CMK (cell line): ENCODE measurements at places on chromosomes 6 and 20.

DNA sequence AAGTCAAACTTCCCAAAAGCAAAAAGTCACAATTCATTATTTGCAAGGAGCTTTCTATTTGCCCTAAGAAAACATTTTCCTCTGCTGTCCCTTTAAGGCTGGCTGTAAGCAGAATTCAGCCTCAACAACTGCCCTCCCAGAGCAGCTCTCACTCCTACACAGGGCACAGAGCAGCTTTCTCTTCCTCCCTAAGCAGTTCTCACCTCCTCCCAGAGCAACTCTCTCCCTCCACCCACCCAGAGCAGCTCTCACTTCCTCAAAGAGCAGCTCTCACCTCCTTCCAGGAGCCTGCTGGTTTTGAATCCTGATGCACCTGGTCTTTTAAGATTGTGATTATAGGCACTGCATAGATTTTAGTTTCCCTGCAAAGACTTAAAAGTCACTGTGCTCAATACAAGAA, 120.6 kb upstream of the TMEM181 start:
- no peak for DNase-seq

DNA sequence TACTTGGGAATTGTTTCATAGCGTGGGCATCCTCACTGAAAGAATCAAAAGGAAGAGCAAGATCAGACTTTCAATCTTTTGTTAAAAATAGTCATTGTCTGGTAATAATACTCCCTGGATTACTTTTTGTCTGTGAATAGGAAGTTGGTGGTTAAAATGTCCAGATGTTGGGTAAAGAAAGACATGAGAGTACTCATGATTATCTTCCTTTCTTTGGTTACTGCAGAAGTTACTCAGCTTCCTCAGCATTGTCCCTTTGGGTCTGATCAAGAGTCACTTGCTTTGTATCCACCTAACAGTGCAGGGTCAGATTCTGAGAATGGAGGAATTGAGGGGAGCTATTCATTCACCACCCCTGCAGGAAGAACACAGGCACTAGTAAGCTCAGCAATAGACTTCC, 54.6 kb downstream of the RIN2 start:
- DNase-seq = no peak

DNA sequence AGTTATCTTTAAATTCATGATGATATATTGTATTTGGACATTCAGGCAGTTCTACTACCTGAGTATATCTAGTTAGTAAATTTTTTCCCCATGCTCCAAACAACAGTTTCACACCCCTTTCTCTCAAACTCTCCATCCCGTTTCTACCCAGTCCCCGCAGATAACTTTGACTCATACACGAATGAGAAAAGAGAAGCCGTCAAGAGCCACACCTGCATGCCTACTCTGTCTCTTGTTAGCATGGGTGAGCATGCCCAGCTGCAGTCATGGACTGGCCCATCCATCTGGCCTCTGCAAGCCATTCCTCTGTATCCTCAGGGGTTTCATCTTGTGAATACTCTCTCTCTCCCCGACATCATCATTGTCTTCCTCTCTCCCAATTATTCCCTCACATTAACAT, 41.5 kb downstream of the MYB start:
- no peak for DNase-seq

GRCh38 chr6:44178424-44179071, 19.9 kb downstream of the CAPN11 start:
- DNase-seq = no peak

DNA sequence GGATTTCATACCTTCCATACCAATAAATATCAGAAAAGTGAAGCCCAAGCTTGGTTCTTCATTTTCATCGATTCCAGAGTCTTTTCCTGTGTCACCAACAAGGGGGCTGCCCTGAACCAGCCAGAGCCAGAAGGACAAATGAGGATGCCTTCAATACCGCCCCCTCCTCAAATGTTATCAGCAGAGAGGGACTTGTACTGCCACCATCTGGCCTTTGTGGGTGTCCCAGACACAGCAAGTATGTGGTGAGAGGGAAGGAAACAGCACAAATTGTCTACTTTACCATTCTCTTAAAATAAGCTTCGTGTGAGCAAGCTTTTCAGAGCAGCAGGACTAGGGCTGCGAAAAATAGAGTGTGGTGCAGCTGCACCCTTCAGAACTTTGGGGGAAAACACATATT, 165.3 kb downstream of the SOBP start:
- DNase-seq = no peak

DNA sequence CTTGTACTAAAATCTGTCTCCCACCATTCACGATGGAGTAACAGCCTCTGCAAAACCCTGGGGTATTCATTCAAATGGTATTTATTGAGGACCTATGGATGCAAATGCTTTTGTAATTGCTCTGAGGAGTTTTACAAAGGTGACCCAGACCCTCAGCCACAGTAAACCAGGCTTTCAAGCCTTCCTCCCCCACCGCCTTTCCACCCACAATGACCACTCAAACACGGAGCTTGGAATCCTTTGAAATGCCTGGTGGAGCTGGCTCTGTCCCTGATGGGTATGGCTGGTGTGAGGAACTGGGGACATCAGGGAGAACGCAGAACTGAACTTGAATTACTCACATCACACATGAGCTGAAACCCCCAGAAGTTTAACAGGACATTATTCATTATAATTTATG, 246.4 kb downstream of the CDH26 start:
- no peak for DNase-seq

- DNase-seq = no peak
Observed at GRCh38 chr6:160301339-160301738, 42.7 kb upstream of the SLC22A2 start.

DNA sequence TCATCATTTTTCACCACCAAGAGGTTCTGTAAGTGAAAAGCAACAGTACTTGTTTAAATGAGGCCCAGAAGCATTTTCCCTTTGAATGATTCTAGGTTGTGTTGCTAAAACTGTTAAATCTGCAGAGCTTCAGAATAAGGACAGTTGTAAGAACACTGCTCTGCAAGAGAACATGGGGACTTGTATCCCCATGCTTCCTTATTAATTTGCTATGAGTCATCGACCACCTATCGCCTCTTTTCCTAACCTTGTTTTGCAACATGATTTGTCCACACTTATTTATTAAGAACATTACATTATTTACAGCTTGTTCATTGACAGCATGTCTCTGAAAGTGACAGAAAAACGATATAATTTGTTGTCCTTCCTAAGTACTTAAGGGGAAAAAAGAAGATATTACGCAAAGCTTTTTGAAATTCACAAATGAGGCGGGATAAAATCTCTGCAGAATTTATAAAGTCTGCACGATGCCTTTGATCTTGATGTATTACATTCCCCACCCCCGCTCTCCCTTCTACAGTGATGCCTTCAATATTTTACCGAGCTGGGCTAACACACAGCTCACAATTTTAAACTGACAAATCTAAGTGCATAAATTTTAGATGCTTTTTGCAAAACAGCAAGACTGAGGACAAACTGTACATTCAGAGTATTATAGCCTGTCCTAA, 220.0 kb upstream of the SPTLC3 start:
- DNase-seq = no peak

DNA sequence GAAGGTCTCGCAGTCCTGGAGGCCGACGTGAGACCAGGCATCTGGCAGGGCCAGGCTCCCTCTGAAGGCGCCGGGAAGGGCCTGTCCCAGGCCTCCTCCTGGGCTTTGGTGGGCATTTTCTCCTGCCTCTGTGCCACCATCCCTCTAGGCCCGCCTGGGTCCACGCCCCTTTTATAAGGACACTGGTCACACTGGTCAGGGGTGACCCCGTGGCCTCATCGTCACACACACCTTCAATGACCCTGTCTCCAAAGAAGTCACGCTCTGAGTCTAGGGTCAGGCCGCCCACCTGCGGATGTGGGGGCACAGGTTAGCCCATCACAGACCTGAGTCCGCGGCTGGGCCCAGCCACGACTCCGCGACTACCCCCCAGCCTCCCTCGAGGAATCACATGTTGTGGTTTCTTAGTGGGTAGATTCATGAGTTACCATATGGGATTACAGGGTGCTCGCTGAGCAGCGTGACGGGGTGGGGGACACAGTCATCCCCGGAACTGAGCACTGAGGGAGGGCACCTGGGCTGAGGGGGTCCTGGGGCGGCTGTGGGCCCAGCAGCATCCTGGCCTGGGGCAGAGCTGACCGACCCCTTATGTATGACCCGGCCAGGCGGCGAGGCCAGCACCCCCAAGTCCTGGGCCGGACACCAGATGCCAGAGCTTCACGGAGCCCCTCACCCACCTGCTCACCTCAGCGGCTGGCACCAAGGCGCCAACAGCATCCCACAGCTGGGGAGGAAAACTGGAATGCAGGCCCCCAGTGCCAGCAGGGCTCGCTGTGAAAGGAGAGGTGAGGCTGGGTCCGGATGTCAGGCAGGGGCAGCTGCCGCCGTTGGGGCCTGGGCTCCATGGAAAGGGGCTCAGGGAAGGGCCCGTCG, 115.9 kb downstream of the DLL1 start:
- DNase-seq = no peak

- DNase-seq = no peak
Observed at GRCh38 chr6:21098744-21099143, 494.8 kb upstream of the SOX4 start.

GRCh38 chr6:111381123-111381522, 101.9 kb downstream of the REV3L start:
- no peak for DNase-seq

DNA sequence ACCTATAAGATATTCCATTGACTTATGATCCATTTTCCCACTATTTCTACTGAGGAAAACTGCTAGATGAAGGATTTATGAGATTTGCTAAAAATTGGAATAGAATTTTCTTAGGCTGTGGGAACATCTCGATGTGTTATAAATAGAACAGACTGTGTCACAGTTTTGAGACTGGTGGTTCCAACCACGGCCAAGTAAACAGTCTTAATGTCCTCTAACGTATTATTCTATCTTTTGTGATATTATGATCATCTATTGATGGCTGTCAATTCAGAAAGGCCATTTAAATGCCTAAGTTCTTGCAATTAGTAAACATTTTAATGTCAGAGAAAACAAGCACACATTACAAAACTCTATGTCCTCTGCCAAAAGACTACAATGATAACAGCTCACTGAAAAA, 71.5 kb upstream of the PLN start:
- no peak for DNase-seq

GRCh38 chr6:20564777-20565176, 30.5 kb downstream of the CDKAL1 start:
- DNase-seq = no peak

- no peak for DNase-seq
Observed at GRCh38 chr6:2441601-2442475, 196.4 kb upstream of the GMDS start.

GRCh38 chr6:148590883-148591282, 155.9 kb upstream of the UST start:
- DNase-seq = no peak

DNA sequence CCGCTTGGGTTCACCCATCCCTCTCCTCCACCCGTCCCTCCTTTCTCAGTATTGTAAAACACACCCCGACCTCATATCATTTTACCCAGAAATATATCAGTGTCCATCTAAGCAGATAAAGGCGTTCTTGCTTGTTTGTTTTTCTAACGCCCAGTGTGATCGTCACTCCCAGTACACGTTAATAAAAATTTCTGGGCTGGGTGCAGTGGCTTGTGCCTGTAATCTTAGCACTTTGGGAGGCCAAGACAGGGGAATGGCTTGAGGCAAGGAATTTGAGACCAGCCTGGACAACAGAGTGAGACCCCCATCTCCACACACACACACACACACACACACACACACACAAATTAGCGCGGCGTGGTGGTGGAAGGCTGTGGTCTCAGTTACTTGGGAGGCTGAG, 24.4 kb upstream of the TFAP2C start:
- DNase-seq = no peak

DNA sequence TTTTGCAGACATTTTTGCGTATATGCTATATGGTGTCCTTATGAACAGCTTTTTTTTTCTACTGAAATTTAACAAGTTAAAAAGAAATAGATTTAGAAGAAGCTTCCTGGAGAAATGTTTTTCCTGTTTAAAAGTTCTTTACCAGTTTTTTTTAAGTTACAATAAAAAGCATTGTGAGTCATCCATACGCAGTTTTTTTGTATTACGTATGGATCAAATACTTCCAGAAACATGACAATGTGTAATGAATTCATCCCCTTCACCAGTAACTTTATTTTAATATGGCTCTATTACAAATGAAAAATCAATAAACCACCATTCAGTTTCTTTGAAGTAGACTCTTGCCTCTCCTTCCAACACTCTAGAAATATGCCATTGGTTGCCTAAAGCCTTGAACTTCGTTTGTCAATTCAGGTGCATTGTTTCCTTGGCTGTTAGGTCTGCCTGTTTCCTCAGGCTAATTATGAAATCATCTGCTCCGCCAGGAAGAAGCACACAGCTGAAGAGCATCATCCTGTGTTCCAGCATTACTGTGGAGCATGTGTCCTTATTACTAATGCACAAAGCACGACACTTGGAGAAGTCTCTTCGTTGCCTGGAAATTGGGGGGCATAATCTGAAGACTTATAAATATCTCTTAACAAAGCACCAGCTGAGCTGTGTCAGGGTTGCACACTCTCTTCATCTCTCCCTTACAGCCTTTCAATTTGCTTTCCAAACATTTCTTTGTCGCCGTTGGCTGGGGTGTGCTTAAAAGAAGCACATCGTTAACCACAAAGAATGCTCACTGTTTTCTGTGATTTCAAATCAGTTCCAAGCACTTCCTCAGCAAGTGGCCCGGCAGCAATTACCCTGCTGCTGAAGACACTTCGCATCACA, 9.6 kb downstream of the MOXD1 start:
- no peak for DNase-seq

DNA sequence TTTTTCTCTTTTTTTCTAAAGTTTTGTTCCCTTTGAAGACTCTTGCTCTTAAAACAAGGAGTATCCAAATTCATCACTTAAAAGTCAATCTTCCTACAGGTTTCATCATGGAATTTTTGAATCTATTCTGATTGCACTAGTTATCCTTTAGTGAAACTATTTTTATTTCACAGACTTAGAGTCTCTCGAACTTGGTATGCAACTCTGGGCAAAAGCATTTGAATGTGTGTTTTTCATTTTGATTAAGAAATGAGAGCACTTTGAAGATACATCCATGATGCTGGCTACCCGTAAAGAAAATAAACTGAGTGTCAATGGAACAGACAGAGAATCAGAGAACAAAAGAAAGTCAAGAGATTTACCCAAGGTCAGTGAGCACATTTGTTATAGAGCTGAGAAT, 586.5 kb downstream of the EPM2A start:
- DNase-seq = no peak

DNA sequence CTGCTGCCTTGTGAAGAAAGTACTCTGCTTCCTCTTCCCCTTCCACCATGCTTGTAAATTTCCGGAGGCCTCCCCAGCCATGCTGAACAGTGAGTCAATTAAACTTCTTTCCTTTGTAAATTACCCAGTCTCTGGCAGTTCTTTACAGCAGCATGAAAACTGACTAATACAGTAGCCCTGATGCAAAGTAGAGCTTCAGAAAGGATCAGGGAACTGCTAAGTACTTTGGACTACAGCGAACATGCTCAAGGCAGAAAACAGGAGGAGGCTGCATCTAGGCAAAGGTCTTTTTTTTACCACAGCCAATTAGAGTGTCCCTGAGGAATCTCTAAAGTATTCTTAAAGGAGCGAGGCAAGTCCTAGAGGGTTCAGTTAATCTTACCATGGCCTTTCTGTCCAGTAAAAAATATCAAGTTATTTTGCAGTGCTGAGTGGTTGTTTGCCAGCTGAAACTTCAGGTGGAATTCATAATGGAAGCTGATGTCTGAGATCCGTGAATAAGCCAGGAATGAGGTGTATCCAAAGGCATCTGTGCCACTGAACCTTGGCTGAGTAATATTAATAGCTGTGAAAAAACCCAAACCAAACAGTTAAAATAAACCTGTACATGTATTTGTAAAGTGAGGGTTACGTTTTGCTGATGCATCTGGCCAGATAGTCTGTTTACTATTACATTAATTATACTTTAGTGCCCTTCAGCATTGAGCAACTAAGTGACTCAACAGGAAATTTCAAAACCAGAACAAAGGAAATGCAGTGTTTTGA, 170.4 kb downstream of the PHF3 start:
- no peak for DNase-seq

GRCh38 chr6:67663105-67663895, 971.8 kb upstream of the ADGRB3 start:
- DNase-seq = no peak
